ENCODE measurements at places on chromosomes 7 and 10.

GRCh38 chr7:34752929-34753328 lies 94.9 kb downstream of the NPSR1 start:
- DNase-seq: no peak

- no peak for DNase-seq
Measured at GRCh38 chr7:116710764-116711452, 38.9 kb downstream of the MET start.

GRCh38 chr7:101567230-101567629 lies 61.9 kb downstream of the MYL10 start:
- no peak for DNase-seq

GRCh38 chr10:127462643-127463295 lies 86.3 kb upstream of the NPS start:
- DNase-seq: no peak

- no peak for DNase-seq
Measured at GRCh38 chr7:13844954-13845353, 144.5 kb downstream of the ETV1 start.

DNA sequence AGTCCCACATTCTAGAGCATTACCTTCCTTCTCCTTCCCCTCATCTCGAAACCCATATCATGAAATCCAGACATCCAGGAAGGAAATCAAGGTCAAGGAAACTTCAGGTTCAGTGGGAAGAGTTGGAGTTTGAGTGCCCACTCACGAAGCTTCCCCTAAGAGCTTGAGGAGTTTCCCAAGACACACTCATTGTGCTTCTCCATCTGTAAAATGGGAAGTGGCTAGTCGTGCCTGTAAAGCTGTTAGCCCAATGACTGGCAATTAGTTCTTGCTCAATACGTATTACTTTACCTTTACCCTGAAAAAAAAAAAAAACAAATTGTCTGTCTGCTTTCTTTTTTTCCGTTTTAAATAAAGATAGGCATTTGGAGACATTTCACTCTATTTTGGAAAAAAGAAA lies 42.3 kb downstream of the GPAM start:
- DNase-seq: no peak

GRCh38 chr7:26195867-26196657 lies 4.5 kb downstream of the HNRNPA2B1 start:
- DNase-seq: no peak

DNA sequence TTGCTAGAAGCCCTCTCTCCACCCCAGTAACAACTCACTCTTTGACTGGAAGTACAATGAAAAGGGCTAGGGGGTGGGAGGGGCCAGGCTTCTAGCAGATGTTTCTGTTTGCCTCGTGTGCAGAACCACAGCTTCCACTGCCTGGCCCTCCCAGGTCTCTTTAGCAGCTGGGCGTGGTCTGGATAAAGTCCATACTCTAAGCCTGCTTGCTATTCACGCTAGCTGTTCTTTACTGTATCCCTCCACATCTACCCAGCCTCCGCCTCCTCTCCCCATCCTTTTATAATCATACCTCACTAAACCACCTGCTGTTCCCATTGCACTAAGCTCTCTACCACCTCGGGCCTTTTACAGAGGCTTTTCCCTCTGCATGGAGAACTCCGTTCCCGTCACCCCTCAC lies 288.8 kb downstream of the CAMK1D start:
- peak; percentile 27 for DNase-seq

- DNase-seq: no peak
Measured at GRCh38 chr10:124120410-124121061, 27.1 kb upstream of the CHST15 start.

DNA sequence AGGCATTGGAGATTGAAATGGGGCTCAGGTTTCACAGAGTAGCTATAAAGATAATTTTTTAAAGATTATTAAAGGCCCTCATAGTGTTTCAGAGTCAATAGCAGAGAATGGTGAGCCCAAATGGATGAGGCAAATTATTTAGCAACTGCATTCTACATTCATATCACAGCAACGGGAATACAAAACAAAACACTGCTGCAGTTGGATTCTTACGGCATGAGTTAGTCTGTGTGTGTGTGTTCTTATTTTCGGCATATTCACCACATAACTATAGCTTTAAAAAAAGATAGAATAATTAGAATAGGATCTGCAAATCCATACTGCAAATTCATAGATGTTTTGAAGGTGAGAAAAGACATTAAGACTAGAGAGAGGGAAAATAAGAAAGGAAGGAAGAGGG lies 66.0 kb downstream of the SUGCT start:
- no peak for DNase-seq

DNA sequence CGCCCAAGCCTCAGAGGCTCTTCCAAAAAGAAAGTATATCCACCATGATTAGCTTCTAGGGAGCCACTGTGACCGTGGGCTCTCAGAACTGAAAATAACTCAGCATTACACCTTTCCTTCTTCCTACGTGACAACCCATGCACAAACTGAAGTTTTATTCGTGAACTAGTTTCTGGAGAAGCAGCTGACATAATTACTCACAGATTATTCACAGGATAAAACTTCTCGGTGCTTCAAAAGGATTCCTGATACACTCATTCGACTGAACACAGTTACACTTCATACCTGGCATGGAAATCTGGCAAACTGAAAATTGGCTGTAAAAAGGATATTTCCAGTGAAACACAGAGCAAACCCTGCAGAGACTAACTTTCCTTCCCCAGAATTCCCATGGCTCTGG lies 139.2 kb upstream of the PTER start:
- no peak for DNase-seq

DNA sequence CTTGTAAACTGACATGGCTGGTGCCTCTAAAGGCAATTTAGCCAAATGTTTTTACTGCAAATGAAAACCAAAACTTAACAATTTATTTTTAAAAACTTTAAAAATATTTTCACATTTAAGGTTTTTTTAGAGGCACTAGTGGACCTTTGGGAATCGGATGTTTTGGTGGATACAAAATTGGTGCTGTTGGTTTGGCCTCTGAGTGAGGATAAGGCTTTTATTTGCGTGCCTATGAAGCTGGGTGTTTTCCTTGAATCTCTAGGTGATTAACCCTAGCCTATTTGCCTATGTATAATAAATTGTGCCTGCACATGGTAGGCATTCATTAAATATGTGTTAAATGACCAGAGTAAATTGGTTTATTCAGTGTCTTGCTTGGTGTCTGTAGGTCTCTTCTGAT lies 2.9 kb upstream of the SGCE start:
- no peak for DNase-seq

GRCh38 chr10:475709-476454 lies 213.6 kb downstream of the DIP2C start:
- DNase-seq: no peak

DNA sequence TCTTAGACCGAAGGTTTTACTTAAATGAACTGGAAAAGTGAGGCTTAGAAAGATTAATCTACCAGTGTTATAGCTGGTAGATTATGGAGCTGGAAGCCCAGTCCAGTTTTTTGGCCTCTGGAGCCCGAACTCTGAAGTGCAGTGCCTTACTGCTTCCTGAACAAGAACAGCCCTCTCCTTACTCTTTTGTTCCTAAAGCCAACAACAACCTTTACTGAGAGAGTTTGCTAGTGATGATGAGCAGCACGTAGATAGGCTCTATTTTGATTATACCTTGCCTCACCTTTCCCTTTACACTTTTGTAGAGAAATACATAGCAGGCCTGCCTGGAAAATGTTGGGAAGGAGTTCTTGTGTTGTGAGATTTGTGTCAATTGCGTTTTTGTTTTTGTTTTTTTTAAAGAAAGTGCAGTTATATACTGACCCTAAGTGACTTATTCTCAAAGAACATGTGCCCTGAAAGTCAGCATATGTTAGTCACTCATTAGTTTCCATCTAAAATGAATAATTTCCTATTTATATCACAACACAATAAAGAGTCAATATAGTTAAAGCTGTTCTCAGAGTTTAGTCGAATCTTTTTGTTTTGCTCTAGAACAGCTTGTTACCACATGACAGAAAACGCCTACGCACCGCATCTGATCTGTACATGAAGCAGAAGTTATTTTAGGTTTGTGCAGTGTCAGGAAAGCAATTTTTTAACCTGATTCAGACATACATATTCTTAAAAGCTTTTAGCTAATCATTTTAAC lies 33.0 kb downstream of the PLEKHA1 start:
- DNase-seq: peak; percentile 30

DNA sequence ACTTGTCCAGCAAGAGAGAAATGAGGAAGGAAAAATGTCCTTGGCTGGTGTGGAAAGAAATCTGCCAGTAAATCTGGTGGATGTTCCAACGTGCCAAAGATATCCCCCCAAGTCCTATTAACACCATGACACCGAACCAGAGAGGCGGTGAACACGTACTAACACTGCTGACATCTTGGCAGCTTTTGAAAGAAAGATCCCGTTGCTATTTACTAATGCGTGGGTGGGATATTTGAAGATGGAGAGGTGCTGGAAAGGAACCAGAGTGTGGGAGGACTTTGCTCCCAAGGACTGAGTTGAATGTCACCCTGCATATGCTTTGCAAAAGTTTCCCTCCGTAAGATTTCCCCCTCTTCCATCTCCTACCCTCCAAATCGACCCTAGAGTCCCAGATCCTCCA lies 7.9 kb downstream of the CCDC3 start:
- DNase-seq: no peak

DNA sequence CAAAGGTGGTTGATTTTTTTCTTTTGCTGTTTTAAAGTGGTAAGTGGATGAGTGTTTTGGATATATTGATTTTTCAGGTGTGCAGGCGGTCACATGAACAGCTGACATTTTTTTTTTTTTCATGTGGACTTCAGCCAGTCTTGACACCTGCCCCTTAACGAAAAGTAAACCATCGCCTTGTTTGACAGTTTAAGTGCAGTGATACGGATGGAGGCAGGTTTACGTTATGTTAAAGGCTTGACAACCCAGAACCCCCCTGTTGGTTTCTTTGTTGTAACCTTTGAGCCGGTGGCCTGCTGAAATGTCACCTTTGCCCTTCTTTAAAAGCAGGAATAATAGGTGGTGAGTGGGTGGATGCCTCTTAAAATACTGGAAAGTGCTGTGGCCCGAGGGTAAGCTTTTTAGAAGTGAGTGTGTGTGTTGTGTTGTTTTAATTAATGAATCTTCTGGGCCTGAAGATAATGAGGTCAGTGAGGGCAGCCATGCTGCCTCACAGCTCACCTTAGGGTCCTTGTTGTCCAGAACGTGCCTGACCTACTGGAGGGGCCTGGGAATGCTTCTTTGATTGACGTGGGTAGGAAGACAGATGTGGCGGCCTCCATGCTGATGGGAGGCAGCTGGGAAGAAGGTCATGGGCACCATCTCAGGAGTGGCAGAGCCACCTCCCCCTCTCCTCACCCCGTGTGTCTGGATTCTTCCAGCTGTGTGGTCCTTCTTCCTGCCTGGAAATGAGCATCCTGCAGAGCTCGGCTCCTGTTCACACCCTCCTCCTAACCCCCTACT lies 69.8 kb downstream of the TCF7L2 start:
- DNase-seq: no peak

- no peak for DNase-seq
Measured at GRCh38 chr10:126518218-126519080, 130.2 kb upstream of the ADAM12 start.

DNA sequence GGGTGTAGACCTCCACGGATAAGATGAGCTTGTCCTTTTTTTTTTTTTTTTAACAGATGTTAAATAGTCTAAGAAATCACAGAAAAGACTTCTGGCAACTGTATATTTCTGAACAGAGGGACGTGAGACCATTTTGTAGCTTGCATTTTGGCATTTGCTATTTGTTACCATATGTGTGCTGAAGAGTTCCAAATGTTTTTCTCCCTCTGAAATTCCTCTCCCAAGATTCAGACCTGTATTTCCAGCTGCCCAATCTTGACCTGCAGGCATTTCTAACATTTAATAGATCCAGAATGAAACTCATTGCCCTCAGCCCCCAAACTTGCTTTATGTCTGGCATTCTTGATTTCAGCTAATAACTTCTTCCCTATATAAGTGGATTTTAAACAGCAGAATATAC lies 223.1 kb upstream of the FZD1 start:
- DNase-seq: no peak

- DNase-seq: no peak
Measured at GRCh38 chr7:150934045-150934766, 43.9 kb downstream of the KCNH2 start.

- no peak for DNase-seq
Measured at GRCh38 chr10:10295537-10295936, 722.1 kb upstream of the CELF2 start.

GRCh38 chr7:152735443-152736004 lies 24.0 kb upstream of the ACTR3B start:
- DNase-seq: no peak

DNA sequence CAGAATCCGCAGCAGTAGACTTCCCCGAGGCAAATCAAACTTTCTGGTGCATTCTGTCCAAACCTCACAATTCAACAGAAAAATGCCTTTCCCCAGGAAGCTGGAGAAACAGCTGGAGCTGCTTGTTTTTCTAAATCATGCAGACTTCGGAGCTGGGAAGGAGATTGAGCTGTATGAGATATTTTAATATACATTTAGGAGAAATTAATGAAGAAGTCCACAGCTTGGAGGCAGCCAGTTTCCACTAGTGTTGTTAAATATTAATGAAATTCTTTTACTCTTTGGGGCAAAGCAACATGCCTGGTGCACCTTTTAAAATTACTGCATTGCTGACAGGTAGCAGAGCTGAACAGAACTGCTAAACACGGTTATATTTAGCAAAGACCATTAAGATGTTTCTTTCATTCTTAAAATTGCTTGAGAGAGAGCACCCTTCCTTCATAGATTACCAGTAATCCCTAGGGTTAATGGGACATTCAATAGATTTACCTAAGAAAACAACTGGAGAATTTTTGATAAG lies 566.4 kb downstream of the SORCS3 start:
- no peak for DNase-seq

- no peak for DNase-seq
Measured at GRCh38 chr10:109071539-109071938, 851.8 kb downstream of the XPNPEP1 start.

- DNase-seq: no peak
Measured at GRCh38 chr10:76558586-76558985, 1079.0 kb downstream of the KCNMA1 start.

GRCh38 chr7:19145434-19146115 lies 354 bp upstream of the FERD3L start:
- DNase-seq: no peak

- no peak for DNase-seq
Measured at GRCh38 chr10:32906595-32906994, 51.4 kb downstream of the ITGB1 start.

GRCh38 chr7:131109759-131110296 lies 217.8 kb upstream of the MKLN1 start:
- DNase-seq: peak; percentile 69

DNA sequence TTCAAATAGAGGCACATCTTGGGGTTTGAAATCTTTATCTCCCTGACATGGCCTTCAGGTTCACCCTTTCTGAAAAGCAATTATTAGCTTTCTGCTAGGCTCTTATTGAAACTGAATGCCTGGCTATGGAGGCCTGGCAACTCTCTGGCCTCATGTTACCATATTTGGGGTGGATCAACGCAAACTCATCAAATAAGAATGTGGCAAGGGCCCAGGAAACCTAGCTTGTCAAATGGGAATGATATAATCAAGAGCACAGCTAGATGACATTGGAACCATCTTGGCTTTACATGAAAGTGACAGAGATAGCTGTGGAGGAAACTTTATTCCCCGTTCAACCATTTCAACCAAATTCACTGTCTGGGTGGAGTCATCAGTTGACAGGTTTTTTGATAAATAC lies 202.8 kb upstream of the SMIM30 start:
- no peak for DNase-seq

- DNase-seq: no peak
Measured at GRCh38 chr7:130324306-130324943, 20.2 kb upstream of the CPA5 start.

- DNase-seq: no peak
Measured at GRCh38 chr7:16114633-16115032, 306.7 kb downstream of the CRPPA start.
